NCI-H2081 (cell line): ENCODE measurements at places on chromosomes 16 and 17.

GRCh38 chr17:56313201-56313600 is 159.9 kb downstream of the ANKFN1 start:
- DNase-seq = no peak

DNA sequence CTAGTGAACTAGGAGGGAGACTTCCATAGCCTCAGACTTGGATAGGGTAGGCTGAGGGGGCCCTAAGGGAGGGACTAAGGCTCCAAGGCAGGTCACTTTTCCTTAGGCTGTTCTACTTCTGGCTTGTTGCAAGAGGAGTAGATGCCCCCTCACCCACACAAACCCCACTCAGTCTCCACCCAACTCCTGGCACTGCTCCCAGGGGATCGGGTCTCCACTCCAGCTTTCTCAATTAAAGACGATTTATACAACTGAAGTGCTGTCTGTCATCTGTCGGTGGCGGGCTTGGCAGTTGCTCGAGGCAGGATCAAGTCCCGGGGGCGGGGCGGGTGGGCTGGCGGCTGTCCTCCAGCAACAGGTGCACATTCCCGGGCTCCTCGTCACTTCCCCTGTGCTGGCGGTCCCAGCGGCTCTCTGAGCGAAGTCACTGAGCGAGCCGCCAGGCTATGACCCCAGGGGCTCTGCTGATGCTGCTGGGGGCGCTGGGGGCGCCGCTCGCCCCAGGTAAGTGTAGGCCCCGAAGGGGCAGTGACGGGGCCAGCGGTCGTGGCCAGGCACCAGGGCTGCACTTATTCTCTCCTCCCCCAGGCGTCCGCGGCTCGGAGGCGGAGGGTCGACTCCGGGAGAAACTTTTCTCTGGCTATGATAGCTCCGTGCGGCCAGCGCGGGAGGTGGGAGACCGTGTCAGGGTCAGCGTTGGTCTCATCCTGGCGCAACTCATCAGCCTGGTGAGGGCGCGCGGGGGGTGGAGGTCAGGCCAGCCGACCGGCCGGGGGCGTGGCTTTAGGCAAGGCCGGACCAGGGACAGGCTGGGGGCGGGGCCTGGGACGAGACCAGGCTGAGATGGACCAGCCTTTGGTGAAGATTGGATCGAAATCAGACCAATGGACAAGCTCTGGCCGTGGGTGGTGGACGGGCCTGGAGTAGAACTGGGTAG is at the start of gene CHRNB1:
CHRNB1 (plus strand) TSS at position 380 of the 937 bp plus-strand sequence; CDS start at position 447, 67 bp downstream.
- no peak for DNase-seq

- peak; percentile 37 for DNase-seq
Observed at GRCh38 chr17:44005527-44006271, 1.3 kb downstream of the NAGS start.

DNA sequence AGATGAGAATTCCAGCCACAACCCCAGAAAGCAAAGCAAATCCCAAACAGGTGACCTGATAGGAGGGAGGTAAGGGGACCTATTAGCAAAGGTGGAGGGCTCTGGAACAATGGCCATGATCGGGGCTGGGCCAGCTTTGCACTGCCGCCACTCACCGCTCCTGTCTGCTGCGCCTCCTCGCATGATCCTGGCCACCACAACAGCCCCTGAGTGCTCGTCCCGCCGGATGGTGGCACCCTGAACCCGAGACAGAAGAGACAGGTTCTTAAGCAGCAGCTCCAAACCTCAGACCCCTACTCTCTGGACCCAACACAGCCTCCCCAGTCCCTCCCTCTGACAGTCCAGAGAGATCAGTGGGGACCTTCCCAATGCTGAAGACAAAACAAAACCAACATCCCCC is 5.3 kb downstream of the MPP3 start:
- no peak for DNase-seq

- no peak for DNase-seq
Observed at GRCh38 chr17:16900288-16900882, 71.5 kb downstream of the TNFRSF13B start.
